Stimulated activated CD8-positive, alpha-beta memory T cell treated with anti-CD3 and anti-CD28 coated beads, Interleukin-7, amount 100 ng/mL, for 24 hours (primary cell): ENCODE measurements at places on chromosomes 5 and 9.

- DNase-seq: no peak
These were observed 44.0 kb downstream of the DUSP1 start for GRCh38 chr5:172726966-172727365.

GRCh38 chr5:55377810-55378209 lies 70.0 kb downstream of the MTREX start:
- DNase-seq: no peak

GRCh38 chr5:26692952-26693351 lies 345.4 kb downstream of the CDH9 start:
- no peak for DNase-seq

DNA sequence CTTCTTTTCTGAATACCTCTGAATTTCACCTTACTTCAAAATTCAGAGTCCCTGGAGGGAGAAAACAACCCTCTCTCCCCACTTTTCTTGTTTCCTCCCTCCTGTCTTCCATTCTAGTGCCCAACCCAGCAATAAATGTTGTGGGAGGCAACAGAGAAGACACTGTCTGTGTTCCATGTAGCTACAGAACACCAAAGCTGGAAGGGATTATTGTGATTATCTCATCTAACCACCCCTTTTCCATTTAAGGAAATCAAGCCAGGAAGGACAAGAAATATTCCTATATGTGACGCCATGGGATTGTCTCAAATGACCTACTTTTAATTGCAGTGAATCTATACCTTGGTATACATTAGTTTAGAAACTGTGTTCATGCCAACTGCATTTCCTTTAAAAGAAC lies 476.6 kb upstream of the TNC start:
- no peak for DNase-seq

- no peak for DNase-seq
These were observed 280.6 kb downstream of the EBF1 start for GRCh38 chr5:158819095-158819494.

GRCh38 chr9:110329639-110330230 lies 7.9 kb downstream of the TXNDC8 start:
- no peak for DNase-seq

DNA sequence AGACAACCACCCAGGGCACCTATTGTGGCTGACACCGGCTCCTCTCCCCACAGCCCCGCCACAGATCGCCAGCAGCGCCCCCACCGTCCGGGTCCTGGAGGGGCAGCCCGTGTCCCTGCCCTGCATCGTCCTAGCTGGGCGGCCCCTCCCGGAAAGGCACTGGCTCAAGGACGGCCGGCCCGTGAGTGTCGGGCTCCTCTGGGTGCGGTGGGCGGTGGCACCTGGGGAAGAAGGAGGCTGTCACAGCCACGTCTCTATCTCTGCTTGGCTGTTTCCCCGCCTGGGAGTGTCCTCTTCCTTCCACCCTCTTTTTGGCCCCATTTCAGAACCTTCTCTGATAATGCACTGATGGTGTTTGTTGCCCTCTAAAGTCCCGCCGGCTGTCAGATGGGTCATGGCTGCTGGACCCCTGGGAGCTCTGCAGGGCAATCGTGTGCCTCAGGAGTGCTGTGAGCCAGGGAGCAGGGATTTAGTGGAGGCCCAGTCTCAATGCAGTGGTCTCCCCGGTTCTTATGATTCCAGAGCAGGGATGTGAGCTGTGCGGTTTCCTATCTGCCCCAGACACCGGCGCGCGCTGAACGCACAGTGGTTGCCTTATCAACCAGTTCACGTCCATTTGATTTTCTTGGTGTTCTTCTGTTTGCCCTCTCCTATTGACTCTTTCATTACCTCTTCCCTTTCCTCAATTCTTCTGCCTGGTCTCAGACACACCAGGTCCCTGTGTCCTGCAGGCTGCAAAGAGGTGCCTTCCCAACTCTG lies 55.3 kb downstream of the HMCN2 start:
- no peak for DNase-seq

DNA sequence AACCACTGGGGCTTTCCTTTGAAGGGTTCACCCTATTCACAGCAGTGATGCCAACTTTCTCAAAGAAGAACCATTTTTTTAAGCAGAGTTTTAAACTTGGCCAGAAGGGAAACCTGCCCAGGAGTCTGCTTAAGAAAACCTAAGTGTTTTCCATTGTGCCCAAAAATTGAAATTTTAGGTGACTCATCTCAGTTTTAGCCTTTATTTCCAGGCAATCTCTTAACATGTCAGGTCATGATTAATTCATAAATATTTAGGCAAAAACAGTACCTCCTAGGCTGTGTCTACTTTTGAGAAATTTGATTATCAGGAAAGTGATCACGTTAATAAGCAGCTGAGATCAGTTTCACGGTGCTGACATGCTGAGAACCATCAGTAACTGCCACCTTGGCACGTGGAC lies 61.9 kb downstream of the TLE1 start:
- no peak for DNase-seq

- DNase-seq: no peak
These were observed 724 bp downstream of the PRRC2B start for GRCh38 chr9:131394464-131395156.

DNA sequence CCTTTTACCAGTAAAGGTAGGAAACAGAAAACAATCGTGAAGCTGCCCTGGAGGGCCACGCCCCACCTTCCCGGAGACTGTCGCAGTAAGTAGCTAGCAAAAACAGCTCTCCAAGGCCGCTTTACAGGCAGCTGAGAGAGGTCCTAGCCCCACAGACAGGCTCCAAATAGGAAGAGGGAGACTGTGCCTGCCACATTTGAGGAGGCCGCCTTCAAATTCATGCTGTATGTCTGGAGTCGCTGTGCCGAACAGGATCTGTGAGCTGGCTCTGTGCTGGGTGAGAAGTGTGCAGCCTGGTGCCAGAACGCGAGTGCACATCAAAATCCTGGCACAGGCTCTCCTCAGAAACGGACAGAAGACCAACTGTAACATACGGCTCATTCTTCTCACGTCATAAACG lies 582.2 kb downstream of the CETN3 start:
- DNase-seq: no peak

- DNase-seq: no peak
These were observed 28.0 kb downstream of the MARCHF3 start for GRCh38 chr5:127002390-127002789.

GRCh38 chr5:133287500-133287899 lies 235.7 kb downstream of the HSPA4 start:
- DNase-seq: no peak

DNA sequence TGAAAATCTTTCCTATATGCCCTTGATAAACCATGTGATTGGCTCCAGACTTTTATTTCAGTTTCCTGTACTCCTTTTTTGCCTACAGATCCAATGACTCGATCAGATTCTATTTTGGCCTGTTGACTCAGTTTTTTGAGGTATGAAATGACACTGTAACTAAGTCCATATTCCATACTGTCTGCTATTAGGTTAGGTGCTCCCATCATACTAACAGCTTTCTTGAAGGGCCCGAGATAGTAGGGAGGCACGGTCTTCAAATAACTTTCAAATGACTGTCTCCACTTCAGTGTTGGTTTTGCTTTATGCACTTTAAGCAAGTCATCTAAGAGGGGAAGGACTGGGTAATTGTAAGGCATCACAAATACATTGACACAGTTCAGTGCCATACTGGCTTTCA lies 295.4 kb upstream of the DAB2 start:
- DNase-seq: no peak

GRCh38 chr5:77486344-77486962 lies 5.7 kb downstream of the WDR41 start:
- no peak for DNase-seq

GRCh38 chr9:121862371-121863332 lies 211.2 kb downstream of the DAB2IP start:
- no peak for DNase-seq

- DNase-seq: no peak
These were observed 371.1 kb upstream of the GRAMD2B start for GRCh38 chr5:126052120-126052519.

- DNase-seq: peak; percentile 43
These were observed 69.2 kb upstream of the CCDC180 start for GRCh38 chr9:97237951-97238889.

DNA sequence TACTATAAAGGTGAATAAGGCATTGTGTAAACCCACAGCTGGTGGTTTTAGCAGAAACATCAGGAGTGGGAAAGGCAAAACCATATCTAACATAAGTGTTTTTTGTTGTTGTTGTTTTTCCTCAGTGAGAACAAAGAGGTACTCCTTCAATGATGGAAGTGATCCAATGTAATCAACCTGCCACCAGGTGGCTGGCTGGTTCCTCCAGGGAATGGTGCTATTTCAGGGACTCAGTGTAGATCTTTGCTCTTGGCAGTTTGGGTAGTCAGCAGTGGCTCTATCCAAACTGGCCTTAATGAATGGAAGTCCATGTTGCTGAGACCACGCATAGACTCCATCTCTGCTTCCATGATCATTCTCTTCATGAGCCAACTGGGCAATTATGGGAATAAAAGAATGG lies 10.8 kb downstream of the DMRTA1 start:
- no peak for DNase-seq

- no peak for DNase-seq
These were observed 25.7 kb upstream of the RFK start for GRCh38 chr9:76419782-76420380.

DNA sequence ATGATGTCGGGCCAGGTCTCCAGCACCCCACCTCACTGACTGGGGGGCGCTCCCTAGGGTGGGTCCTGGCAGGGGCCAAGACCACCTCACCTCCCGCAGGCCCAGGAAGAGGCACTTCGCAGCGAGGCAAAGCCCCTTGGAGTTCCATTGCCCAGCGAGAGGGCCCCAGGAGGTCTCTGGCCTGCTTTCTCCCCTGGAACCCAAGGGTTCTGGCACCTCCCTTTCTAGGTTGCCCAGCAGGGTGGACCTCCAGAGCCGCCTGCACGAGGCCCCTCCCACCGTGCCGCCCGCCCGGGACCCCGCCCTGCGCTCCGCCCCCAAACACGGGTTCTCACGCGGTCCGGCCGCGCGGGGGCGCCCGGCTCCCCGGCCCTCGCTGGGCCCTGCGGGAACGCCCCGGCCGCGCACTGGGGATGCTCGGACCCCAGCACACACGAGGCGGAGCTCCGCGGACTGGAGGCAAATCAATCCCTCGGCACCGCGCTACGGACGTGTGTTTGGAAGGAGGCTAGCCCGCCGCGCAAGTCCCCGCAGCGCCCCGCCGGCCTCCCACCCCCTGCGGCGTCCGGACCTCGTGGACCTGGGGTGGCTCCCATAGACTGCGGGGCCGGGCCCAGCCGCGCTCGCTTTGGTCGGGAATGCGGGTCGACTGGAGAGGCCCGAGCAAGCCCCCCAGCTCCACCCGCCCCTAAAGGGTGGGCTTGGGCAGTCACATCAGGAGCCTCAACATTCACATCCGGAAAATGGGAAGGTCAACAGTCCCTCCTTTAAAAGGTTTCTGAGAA lies 99.5 kb upstream of the LMX1B start:
- DNase-seq: peak; percentile 57

DNA sequence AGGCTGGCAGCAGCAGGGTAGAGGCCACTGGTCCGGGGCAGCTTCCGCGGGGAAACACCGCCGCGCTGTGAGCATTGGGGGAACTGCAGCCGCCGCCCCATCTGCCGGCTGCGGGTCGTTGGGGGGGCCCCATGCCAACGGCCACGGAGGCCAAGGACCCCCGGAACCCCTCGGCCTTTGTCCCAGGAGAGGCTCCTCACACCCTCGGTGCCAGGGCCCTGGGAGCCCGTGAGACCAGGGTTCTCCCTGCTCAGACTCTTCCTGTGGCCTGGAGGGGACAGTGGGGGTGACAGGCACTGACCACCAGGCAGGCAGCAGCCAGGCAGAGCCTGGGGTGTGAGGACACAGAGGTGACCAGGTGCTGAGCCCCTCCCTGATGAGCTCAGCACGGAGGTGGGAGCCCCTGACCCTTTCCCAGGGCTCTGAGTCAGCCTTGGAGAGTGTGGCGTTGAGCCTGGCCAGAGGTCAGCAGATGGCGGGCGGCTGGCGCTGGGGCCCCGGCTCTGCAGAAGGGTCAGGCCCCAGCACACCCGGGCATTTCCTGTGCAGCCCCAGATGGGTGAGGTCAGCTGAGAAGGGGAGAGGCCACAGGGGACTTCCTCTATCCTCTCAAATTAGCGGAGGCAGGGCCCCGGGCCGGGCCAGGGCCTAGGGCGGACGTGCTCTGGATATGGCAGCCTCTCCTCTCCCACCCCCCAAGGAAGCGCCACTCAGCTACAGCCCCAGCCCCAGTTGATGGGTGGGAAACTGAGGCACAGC lies 17.9 kb upstream of the EGFL7 start:
- peak; percentile 53 for DNase-seq

GRCh38 chr5:126778675-126779403 lies 1.9 kb downstream of the LMNB1 start:
- no peak for DNase-seq

DNA sequence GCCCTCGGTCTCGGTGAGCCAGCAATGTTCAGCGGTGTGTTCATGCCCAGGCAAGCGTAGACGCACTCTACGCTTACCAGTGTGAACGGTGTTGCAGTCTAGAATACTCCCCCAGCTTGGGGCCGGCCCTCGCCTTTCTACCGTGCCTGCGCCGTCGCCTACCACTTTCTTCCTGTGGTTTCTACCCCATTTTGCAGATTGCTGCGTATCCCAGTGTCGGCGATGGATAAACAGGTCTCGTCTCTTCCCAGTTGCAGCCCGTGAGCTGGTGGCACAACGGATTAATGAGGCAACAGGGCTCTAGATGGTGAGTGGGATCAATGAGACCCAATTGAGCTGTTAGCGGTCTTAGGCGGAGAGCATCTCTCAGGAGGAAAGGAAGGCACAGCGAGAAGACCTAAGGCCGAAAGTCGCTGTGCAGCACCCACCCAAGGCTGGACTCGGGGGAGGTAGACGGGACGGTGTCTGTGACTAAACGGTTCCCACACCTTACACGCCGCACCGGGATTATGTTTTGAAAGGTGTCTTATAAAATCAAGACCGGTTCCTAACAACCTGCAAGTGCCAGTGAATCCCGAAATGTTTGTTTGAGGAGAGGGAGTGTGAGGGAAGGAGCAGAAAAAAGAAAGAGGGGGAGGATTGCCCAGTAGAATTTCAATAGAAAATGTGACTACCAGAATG lies 5.8 kb downstream of the OTP start:
- no peak for DNase-seq

DNA sequence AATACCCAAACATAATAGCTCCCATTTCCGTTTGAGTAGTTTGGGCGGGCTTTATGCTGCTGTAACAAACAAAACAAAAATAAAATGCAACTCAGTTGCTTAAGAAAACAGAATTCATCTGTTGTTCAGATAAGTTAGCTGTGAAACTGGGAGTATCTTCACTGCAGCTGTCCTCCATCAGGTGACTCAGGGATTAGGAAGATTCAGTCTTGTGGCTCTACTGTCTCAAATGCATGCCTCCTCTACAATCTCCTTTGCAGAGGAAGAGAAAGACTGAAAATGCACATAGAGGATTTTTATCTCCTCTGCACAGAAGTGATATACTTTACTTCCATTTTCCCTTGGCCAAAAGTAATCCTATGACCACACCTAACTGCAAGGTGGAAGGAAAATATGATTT lies 883.7 kb downstream of the PTPRD start:
- DNase-seq: no peak

- no peak for DNase-seq
These were observed 297.6 kb downstream of the MAN2A1 start for GRCh38 chr5:109987355-109987754.

GRCh38 chr5:2996248-2996647 lies 244.8 kb upstream of the IRX2 start:
- DNase-seq: no peak
